Head of caudate nucleus (tissue), 42 donors: ENCODE measurements at places on chromosomes 11 and 22.

DNA sequence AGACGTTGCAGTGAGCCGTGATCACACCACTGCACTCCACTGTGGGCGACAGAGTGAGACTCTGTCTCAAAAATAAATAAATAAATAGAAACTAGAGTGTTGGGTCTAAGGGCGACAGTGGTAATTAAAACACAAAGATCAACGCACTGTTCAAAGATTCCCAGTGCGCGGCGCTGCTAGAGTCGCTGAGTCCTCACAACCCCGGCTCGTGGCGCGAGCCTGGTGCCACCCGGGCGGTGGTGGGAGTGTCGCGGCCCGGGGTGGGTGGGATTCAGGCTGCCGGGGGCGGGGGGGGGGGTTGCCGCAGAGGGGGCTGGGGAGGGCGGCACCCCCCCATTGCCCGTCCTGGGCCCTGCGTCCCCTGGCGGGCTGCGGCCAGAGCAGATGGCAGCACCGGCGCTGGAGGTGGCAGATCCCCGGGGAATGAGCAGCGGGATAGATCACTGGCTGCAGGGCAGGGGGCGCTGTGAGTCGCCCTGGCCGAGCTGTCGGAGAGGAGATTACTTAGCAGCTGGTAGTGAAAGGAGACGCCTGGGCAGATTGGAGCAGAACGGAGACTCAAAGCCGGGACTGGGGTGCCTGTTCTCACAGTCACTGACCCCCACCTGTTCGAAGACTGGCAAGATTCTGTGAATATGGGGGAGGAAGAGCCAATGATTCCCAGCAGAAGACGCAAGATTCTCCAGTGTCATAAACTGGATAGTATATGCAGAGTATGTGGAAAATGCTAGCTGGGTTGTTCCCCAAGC is 30.2 kb upstream of the APOBEC3A start:
- peak; percentile 80 for DNase-seq

- DNase-seq: no peak
Measured at GRCh38 chr22:33803371-33804282, 116.6 kb downstream of the LARGE1 start.

DNA sequence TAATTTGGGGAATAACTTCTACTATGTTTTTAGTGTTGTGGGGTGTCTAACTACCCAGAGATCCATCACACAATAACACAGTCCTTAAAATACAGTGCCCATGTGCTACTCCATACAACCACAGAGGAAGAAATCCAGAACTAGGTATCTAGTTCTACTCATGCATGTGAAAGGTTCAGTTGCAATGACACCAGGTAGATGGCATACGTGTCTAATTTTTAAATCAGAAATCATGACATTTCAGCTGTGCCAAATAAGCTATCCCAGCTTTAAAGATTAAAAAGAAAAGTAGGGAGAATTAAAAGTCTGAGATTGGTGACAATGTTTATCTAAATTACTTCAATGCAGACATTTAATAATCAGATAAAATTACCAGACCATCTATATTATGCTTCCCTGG is 122.2 kb downstream of the CD44 start:
- DNase-seq: no peak

DNA sequence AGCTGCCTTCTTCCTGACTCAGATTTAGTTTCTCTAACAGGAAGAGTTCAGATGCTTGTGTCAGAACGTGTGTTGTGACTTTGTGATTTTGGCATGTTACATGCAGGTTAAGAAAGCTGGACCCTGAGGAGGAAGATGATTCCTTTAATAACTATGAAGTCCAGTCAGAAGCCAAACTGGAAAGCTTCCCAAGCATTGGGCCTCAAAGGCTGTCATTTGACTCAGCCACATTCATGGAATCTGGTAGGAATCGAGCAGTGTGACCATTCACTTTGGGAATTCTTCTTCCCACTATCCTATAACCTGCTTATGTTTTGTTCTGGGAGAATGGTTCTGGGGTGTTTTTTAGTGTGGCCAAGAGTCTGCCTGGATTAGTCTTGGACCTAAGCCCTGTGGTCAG is 48.0 kb downstream of the CABIN1 start:
- DNase-seq: no peak

DNA sequence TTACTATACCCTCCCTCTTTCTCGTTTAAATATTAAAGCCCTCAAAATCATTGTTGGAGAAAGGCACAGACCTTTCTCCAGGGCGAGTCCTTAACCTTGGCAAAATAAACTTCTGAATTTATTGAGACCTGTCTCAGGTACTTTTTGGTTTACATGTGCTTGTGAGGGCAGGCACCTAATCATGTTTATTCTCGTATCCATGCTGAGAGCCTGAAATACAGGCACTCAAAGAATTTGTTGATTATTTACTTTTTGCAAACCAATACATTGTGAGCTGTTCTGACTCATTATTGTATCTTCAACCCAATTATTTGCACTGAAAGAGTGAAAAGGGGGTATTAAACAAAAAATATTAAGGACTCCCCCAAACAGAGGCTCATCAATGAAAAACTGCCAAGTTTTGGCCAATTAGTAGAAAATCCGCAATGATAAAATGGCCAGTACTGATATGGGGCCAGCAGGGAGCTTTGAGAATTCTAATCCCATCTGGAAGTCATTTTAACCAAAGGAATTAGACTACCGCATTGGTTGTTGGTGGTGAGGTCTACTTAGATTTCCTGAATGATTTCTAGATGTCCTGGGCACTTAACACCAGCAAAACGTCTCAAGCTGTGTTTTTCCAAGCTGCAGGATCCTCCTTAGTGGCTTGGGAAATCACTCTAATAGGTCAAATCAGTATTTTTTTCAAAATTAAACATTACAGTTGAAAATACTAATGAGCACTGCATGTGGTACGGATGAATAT is 157.3 kb downstream of the SWAP70 start:
- DNase-seq: no peak

GRCh38 chr22:21624880-21625791 is 4.7 kb downstream of the YDJC start:
- no peak for DNase-seq

GRCh38 chr11:11301212-11301611 is 51.8 kb downstream of the CSNK2A3 start:
- no peak for DNase-seq

- DNase-seq: no peak
Measured at GRCh38 chr11:100680070-100680469, 7.0 kb upstream of the ARHGAP42 start.

DNA sequence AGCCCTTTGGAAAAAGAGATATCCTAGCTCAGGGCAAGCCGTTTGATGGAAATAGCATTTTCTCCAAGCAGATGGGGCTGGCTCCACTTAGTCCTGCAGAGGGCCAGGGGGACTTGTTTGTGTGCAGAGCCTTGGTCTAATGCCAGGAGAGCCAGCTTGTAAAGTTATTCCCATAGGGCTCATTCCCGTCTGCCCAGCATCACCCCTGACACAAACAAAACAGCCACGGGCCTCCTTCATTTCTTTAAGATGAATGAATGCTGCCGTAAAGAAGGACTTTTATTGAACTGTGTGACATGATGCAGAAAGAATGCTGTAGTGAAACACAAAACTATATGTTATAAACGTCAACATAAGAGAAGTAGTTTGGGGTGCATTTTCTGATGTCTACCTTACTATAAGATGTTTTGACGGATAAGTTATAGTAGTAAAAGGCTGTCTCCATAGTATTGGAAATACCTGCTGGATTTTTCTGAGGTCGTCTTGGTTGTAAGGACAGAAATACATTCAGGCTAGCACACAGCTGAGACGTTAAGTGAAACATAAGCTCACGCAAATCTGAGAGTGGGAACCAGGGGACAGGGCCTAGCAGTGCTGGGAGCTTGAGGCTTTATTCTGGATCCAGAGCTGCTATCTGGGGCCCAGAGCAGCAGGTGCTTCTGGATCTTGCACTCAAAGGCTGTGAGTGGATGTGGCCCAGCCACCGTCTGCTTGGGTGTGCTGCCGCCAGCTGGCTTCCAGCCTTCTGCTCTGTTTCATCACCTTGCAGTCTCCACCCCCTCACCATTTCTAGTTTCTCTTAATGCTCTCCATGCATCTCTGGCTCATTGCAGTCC is 53.3 kb downstream of the NCAM1 start:
- peak; percentile 41 for DNase-seq

GRCh38 chr11:112542479-112542878 is 281.8 kb upstream of the PLET1 start:
- no peak for DNase-seq

DNA sequence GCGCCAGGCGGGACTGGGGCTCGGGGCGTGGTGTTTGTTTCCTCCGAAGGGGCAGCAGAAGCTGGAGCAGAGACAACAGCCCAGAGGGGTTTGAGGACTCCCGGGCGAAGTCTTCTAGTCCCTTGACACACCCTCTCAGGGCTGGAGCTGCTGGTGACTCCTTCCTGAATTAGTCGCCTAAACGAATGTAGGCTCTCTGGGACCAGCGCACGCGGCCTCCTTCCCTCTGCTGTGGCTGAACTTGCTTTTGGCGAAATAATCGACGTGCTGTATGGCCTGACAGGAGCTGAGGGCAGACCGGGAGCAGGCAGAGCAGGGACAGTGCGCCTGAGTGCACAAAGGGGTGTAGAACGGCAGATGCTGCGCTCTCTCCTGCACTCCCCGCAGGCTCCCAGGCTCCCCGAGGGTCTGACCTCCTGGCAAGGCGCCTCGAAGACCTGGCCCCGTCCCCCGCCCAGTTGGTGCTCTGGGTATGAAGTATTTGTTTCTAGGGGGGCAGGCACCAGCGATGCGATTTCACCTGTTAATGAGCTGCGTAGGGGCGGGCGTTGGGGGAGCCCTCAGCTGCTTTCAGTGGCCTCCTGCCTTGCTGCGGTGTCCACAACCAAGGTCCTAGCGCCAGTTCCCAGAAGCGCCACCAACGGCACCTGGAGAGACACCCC is 5.3 kb downstream of the SLC17A6 start:
- DNase-seq: no peak

DNA sequence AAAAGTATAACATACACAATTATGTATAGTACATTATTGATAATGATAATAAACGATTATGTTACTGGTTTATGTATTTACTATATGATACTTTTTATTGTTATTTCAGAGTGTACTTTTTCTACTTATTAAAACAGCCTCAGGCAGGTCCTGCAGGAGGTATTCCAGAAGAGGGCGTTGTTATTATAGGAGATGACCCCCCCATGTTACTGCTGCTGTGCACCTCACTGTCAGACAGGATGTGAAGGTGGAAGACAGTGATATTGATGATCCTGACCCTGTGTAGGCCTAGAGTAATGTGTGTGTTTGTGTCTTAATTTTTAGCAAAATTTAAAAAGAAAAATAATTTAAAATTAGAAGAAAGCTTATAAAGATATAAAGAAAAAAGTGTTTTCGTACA is 57.6 kb downstream of the REXO2 start:
- DNase-seq: no peak

GRCh38 chr11:16242806-16243205 is 113.5 kb downstream of the SOX6 start:
- DNase-seq: no peak
